NCI-H187 (cell line): ENCODE measurements at places on chromosomes 13 and 19.

- DNase-seq = no peak
These were observed 1.1 kb downstream of the SYT3 start for GRCh38 chr19:50638600-50638999.

DNA sequence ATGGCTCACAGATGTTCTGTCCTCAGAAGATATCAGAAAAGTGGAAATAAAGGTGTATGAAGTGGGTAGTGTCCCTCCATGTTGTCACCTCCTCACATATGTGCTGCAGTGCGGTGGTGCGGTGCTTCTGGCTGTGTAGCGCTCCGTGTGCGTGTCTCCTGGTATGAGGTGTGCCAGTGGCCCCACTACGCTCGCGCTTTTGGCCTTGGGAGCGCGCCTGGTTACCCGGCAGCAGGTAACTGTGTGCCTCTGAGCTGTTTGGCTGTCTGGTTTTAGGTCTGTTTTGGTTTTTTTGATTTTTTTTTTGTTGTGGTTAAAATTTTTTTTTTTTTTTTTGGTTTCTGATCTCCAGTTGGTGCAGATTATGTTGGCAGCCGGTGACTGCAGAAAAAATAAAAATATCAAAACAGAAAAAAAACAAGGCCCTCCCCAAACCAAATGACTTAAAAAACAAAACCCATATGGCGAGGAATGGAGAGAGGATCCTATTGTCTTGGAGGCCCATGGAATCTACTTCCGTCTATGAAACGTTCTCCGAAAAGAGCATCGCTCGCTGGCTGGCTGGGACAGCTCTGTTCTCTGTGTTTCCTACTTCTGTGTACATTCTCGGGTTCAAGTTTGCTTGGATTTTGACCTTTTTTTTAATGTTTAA lies 7.9 kb downstream of the HNRNPL start:
- DNase-seq = no peak

GRCh38 chr19:29090783-29091526 lies 122.0 kb downstream of the UQCRFS1 start:
- DNase-seq = no peak

GRCh38 chr19:43534816-43535761 lies 2.1 kb downstream of the ZNF575 start:
- DNase-seq = no peak

DNA sequence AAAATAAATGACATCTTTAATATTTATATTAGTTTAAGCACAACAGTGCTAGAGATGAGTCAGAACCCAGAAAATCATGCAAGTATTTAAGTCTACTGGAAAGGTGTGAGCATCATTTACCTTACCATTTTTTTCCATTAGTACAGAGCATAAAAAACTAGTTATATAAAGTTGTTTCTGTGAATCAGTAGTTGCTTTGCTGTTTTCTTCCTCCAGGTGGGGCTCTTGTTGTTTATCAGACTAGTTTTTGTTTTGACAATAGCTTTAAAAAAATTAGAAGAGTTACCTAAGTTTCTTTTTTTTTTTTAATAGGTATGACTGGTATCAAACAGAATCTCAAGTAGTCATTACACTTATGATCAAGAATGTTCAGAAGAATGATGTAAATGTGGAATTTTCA lies 12.7 kb downstream of the SUGT1 start:
- DNase-seq = no peak

DNA sequence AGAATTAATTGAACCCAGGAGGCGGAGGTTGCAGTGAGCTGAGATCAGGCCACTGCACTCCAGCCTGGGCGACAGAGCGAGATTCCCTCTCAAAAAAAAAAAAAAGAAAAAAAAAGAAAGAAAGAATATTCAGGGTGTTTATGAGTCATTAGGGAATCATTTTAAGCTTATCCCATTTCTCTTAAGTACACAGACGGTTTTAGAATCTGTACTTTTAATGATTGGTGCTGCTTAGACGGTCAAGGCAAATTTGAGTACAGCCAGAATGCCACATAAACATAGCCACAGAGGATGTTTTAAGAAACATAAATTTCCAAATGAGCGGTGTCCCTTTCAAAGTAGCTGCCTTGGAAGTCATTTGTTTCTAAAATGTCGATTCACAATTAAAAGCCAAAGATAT lies 2.6 kb downstream of the SPRYD7 start:
- DNase-seq = no peak

- DNase-seq = no peak
These were observed 251.2 kb upstream of the SPRY2 start for GRCh38 chr13:80591976-80592740.

GRCh38 chr13:44088991-44089413 lies 209.3 kb downstream of the LACC1 start:
- no peak for DNase-seq

- no peak for DNase-seq
These were observed 4.0 kb downstream of the BRD4 start for GRCh38 chr19:15328312-15328711.

DNA sequence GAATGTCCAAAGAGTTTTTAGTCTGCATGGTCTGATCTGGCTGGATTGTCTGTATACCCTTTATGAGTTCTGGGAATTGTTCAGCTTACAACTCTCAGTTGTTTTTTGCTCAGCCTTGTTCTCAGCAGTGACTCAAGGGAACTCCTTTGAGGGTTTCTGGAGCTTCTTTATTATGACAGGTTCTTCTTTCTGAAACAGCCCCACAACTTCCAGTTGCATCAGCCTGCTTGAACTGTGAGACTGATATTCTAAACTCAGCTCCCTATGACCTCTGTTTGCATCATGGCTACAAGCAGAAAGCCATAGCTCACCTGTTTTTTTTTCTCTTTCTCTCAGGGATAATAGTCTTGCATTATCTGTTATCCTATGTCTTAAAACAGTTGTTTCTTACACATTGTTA lies 85.0 kb downstream of the TDRD3 start:
- no peak for DNase-seq

- DNase-seq = peak; percentile 42
These were observed 80.7 kb downstream of the RNASEH2B start for GRCh38 chr13:50990065-50990817.

DNA sequence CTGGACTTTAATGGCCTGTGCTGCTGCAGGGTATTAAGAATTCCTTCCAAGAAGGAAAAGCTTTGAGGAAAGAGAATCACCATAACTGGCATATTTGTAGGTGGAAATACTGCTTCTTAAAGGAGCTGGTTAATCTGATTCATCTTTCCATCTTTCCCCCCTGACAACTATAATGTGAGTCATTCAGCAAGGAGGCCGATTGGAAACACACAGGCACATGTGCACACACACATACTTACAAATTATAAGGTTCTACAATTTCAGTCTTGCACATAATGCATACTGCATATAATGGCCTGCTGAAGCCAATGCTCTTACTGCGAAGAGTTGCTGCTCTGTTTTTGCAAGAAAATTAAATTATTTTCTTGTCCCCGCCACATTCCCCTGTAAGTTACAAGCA lies 78.8 kb upstream of the TPP2 start:
- no peak for DNase-seq

DNA sequence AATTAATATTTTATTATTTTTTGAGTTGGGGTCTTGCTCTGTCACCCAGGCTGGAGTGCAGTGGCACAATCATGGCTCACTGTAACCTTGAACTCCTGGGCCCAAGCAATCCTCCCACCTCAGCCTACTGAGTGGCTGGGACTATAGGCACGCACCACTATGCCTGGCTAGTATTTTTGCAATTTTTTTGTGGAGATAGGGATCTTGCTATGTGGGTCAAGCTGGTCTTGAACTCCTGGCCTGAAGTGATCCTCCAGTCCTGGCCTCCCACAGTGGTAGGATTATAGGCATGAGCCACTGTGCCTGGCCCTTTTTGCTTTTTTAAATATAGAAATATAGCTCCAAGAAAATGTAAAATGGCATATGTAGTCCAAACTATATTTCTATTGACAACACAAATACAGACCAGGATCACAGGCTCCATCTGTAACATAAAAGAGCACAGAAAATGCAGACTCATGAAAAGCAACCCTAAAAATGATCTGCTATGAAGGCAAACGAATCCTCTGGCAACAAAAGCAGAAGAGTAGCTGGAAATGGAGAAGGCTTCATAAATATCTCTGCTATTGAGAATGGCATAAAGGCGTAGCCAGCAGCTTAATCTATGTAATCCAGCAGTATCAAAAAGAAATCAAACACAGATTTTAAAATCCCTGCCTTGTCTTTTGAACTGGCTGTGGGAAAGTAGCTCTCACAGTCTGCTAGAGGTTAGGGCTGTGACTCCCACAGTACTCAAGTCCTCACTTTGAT lies 200.6 kb downstream of the LHFPL6 start:
- DNase-seq = no peak

GRCh38 chr13:26600343-26600742 lies 42.9 kb downstream of the WASF3 start:
- DNase-seq = no peak

DNA sequence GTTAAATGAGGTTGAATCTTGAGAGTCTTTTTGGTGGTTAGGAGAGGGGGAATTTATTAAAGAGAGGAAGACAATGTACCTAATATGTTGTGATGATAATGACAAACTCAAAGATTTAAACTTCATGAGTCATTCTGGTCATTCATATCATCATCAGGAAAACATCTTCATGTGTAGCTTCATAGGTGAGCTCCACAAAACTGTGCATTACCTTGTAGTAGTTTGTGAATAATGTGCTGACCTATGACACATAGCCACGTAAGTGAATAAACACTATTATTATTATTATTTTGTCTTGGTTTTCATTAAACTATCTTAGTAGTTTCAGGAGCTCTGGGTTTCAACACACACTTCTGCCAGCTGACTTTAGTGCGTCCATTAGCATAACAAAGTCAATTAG lies 997 bp upstream of the GPC6 start:
- DNase-seq = no peak

DNA sequence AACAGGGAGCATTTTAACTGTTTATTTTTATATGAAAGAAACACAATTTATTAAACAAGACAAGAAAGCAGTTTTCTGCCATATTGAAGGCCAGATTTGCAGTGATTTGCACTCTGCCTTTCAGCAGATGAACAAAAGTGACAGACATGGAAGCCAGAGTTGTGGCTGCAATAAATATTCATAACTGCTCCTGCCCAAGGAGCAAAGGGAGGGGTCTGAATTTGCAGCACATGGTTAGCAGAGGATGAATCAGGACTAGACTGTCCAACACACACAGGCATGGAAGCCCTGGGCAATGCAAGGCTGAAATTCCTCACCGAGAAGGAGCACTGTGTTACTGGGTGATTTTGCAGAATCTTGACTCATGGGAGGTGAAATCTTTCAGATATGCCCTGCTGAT lies 418.2 kb downstream of the DCT start:
- no peak for DNase-seq

DNA sequence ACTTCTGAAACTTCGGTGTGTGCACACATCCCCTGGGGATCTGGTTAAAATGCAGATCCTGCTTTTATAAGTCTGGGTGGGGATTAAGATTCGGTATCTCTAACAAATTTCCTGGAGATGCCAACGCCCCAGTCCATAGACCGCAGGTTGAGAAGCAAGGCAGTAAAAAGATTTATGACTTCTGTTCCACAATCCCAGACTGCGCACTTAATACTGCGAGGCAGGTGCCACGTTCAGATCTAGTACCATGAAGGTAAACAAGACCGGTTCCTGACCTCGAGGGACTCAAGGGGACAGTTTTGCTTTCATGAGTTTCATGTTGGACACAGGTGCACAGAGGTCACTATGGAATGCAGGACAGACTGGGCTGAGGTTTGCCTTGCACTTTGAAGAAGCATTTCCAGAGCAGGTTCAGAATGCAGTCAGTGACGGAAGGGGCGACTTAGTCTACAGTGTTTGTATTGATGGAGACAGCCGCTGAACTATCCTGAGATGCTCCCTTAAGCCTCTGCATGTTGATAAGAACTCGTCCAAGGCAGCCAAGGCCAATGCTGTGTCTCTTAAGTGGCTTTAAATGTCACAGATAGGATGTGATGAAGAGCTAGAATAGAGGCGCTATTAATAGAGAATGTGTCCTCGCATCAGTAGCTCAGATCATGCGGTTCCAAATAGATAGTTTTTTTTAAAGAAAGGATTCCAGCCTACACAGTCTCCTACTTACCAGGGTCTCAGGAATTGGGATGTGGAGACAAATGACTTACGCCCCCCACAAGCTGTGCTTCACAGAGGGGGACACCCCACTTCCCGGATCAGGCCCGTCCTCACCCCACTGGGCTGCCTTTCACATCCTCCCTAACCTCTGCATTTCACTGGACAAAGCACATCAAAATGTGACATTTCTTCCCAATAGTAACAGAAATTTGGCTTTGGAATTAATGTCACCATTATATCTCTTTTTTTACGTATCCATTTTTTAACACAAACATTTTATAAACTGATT lies 97.1 kb upstream of the IRS2 start:
- DNase-seq = peak; percentile 44

DNA sequence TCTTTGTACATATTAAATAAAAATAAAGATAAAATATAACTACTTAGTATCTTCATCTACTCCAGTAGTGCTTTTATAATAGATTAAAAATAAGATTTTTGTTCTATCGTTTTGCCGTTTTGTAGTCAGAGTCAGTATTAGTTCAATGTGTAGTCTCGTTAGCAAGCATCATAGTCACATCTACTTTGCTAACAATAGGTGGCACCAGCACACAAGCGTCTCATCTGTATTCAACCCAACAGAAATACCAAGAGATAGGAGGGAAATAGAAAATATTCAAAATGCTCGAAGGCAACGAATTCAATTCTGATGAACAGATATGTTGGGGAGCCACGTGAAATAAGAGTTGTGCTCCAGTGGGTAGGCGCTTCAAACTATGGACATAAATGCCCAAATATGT lies 21.4 kb upstream of the MICU2 start:
- no peak for DNase-seq

- DNase-seq = no peak
These were observed 1362.2 kb downstream of the OLFM4 start for GRCh38 chr13:54390841-54391240.

- DNase-seq = no peak
These were observed 14.6 kb upstream of the DIAPH3 start for GRCh38 chr13:60178327-60178726.

- no peak for DNase-seq
These were observed at the start of gene CRLF1 for GRCh38 chr19:18606281-18607225. Gene CRLF1 (minus strand): TSS chr19:18606799. CDS start chr19:18606656, 143 bp downstream.

GRCh38 chr13:72523049-72523448 lies 204.4 kb downstream of the MZT1 start:
- DNase-seq = no peak

DNA sequence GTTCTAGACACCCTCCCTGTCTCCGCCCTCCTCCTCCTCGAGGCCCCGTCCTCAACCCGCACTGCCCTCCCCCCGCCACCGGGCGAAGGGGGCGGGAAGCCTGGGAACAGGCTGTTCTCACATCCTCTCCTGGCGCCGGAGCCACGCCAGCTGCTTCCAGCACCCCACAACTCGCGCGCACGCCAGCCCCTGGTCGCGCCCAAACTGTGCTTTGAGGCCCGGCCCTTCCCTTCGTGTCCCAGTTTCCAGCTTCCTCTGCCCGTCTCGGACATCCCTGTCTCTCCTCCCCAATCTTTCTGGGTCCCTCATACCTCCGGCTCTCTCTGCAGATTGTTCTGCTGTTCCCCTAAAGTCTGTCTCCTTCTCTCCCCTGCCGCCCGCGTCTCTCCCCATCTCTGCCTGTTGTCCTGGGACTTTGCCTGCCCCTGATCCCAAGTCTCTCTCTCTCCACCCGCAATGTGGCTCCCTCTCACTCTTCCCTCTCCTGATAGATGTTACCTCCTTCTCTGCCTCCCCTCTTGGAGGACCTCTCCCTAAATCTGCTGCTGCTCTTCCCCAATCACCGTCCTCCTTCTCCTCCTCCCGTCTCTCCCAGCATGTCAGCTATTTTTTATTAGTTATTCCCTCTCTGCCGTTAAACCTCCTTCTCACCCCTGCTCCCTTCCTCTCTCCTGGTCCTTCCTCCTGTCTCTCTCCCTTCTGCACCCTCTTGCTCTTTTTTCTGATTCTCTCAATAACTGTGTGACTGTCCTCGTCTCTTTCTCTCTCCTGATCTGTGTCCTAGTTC lies 14.2 kb downstream of the DPF1 start:
- DNase-seq = peak; percentile 19
